Bronchial epithelial cell (primary cell): ENCODE measurements at places on chromosomes 2 and 18.

DNA sequence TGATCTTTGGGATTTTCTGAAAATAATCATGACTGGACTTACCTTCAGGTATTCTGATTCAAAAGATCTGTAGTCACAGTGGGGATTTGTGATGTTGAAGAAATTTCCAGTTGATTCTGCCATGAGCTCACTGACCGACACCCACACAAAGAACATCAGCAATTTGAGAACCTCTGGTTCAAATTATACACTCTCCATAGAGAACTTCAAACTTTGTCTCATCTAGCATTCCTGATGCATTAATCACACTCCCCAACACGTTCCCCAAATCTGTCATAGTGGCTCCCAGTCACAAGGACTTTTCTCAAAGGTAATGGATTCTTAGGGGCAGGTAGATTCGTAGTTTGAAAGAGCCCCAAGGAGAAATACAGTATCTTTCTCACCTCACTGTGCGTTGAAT, 584.3 kb downstream of the FBXO15 start:
- peak; percentile 74 for DNase-seq

DNA sequence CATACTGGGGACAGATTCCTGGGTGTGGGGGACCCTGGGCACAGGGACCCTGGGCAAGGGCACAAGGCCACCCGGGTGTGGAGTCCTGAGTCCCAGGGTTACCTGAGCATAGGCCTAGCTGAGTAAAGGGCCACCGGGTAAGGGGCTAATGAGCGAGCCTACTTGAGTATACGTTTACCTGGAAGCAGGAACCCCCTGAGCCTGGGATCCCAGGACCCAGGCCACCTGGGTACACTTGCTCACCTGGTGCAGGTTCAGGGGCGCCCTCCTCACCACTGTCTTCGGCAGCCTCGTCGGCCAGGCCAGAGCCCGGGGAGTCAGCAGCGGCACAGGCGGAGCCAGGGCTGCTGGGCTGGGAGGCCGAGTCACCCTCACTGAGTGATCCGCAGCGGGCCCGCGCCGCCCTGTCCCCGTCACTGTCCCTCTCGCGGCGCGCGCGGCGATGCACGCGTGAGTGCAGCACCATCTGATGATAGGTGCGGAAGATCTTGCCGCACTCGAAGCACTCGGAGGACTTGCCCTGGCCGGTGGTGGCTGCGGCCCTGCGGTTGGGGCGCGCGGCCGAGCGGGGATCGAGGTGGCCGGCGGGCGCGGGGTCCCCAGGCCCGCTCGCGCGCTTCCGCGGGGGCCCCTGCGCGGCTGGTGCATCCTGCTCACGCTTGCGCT, 53.9 kb downstream of the ZNF516 start:
- no peak for DNase-seq

- peak; percentile 74 for DNase-seq
Measured at GRCh38 chr18:58297198-58297597, 253.2 kb downstream of the NEDD4L start.

DNA sequence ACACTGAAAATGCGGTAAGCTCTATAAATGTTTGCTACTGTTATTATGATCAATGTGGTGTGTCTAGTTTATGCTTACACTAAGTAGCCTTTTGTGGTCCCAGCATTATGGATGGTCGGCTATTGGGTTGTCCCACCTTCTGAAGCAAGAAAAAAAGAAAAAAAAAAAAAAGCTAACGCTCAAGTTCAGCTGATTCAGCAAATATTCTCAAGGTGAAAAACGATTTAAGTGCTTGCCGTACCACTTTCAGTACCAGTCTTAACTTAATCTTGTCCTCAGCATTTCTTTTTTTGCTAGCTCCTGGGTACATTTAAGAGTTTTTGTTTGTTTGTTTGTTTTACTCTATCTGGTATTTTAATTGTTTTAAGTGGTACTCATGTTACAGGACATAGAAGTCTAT, 87.5 kb downstream of the MBD5 start:
- DNase-seq, result no peak

- DNase-seq, result no peak
Measured at GRCh38 chr2:156625360-156626170, 189.4 kb downstream of the GPD2 start.

- DNase-seq, result peak; percentile 80
Measured at GRCh38 chr2:165281387-165281786, 42.2 kb downstream of the SCN2A start.

DNA sequence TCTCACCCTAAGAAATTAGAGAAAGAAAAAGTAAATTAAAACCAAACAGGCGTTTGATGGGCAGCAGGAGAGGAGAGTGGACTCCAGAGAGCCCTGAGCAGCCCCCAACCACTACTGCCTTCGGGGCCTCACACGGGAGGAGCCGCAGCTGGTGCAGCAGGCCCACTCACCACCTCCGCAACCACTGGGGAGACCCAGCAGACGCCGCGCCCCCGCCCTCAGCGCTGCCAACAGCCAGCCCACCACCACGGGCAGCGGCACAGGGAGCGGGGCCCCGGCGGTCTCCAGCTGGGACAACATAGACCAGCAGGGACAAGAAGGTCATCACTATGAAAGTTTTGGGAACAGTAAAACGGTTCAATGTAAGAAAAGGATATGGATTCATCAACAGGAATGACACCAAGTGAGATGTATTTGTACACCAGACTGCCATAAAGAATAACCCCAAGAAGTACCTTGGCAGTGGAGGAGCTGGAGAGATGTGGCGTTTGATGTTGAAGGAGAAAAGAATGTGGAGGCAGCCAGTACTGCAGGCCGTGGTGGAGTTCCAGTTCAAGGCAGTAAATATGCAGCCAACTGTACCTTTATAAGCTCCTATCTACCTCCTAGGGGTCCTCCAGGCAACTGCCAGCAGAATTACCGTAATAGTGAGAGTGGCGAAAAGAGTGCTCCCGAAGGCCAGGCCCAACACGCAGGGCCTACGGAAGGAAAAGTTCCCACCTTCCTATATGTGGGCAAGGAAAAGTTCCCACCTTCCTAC, 76.5 kb downstream of the OLA1 start:
- DNase-seq, result no peak

DNA sequence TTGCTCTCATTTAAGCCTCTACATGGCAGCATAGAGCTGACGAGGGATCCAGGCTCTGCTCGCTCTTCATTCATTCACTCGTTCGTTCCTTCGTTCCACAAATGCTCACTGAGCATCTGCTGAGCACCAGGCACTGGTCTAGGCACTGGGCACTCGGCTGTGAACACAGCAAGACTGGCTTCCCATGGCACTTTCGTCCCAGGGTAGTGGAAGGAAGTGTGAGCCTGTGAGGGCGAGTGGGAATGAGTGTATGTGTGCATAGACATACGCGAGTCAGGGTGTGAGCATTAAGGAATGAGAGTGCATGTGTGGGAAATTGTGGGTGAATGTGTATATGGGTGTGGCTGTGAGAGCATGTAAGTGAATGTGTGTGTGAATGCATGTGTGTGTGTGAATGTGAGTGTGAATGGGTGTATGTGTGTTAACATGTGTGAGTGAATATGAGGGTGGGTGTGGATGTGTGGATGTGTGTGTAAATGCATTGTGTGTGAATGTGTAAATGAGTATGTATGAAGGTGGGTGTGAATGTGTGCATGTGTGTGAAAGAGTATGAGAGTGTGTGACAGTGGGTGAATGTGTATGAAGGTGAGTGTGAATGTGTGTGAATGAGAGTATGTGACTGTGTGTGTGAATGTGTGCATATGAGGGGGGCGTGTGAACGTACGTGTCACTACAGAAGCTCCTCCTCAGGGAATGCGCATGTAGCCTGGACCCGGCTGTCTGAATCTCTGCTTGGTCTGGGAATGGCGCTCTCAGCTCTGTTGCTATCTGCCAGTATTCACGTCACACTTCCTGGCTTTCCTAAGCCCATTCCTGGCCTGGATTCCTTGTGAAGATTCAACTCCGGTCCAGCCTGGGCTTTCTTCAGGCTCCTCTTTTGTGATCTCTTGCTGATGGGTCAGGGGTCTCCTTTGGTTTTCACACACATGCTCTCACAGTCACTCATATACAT, 28.8 kb downstream of the SNORC start:
- no peak for DNase-seq

DNA sequence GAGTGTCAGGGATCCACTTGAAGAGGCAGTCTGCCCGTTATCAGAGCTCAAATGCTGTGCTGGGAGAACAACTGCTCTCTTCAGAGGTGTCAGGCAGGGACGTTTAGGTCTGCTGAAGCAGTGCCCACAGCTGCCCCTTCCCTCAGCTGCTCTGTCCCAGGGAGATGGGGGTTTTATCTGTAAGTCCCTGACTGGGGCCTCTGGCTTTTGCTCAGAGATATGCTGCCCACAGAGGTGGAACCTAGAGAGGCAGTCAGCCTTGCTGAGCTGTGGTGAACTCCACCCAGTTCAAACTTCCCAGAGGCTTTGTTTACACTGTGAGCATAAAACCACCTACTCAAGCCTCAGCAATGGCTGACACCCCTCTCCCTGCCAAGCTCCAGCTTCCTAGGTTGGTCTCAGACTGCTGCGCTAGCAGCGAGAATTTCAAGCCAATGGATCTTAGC, 38.1 kb downstream of the PLEK start:
- DNase-seq, result peak; percentile 23

GRCh38 chr2:33209976-33210375, 263.2 kb downstream of the LTBP1 start:
- peak; percentile 39 for DNase-seq

DNA sequence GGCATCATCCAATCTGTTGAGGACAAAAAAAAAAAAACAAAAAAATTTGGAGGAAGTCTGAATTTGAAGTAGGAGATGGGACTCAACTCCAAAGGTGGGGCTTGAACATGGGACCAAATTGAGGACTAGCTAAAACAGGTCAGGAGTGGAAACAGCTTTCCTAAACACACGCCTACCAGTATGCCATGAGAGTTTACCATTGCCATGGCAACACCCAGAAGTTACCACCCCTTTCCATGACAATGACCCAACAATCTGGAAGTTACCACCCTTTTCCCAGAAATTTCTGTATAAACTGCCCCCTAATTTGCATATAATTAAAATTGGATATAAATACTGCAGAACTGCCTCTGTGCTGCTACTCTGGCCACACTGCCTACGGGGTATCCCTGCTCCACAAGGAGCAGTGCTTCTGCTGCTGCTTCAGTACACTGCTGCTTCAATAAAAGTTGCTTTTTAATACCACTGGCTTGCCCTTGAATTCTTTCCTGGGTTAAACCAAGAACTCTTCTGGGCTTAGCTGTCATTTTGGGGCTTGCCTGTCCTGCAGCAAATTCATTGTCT, 73.3 kb upstream of the FSIP2 start:
- no peak for DNase-seq

DNA sequence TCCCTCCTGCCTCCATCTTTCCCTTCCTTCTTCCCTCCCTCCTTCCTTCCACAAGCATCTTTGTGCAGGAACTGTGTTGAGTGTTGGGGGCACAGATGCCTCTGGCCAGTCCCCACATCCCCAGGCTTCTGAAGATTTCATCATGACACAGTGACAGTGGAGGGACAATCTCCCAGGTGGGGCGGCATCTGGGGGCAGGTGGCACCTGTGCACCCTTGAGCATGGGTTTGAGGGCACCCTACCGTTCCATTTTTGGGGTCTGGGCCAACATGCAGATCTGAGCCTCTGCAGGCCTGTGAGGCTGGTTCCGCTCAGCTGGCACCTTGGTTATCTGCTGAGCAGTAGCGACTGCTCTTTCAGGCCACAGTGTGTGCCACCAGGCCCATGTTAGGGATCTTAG, 57.6 kb downstream of the LONRF2 start:
- no peak for DNase-seq

DNA sequence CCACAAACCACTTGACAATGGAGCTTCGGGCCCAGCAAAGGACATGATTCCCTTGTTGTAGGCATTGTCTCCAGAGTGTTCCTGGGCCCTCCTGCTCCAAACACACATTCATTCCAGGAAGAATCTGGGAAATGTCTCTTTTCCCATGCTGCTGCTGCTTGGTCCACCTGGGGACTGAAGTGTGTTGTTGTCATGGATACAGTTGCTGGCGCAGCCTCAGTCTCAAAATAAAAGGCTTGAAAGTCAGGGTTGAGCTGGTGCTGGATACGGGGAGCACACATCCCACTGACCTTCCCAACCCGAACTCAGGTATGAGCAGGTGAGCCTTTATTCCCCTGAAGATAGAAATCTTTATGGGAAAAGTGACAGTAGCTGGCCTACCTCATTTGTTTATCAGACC, 30.6 kb upstream of the SPP2 start:
- no peak for DNase-seq

DNA sequence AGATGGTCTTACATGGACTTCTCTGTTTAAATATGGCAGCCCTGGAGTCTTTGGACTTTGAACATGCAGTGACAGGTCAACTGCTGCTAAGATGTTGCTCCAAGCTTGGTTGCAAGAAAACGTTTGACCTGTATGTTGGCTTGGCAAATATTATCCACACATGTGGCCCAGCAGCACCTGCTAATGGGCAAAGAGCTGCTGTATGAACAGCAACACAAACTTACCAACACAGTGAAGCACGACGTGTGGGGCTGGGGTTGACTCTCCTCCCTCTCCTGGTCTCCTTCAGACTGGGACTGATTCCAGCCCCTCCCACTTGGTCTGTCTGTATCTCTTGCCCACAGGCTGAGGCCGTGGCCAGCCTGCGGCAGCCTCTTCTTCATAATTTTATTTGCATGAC, 3.8 kb downstream of the KCNE4 start:
- no peak for DNase-seq

DNA sequence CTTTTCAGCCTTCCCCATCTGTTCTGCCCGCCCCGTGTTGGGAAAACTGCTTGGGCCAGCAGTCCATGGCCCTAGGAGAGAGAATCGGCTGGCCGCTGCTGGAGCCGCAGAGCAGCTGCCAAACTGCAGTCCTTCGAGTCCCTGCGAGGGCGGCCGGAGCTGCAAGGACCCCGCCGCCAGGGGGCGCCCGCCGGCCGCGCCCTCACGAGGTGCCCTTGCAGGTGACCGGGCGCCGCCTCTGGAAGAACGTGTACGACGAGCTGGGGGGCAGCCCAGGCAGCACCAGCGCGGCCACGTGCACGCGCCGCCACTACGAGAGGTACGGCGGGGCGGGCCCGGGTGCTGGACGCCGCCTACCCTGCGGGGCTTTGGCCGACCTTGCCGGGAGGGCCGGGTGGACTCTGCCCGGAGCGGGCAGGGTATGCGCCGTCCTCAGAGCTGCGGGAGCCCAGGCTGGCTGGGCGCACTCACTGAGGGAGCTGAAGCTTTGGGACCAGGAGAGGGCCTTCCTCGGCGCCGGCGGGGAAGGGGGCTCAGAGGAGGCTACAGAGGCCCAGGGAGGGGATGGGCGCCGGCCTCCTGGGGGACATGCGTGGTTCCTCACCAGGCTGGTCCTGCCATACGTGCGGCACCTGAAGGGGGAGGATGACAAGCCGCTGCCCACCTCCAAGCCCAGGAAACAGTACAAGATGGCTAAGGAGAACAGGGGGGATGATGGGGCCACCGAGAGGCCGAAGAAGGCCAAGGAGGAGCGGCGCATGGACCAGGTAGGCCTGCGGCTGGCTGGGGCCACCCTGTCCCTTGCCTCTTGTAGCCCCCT, 13.6 kb downstream of the ARID5A start:
- DNase-seq, result no peak

DNA sequence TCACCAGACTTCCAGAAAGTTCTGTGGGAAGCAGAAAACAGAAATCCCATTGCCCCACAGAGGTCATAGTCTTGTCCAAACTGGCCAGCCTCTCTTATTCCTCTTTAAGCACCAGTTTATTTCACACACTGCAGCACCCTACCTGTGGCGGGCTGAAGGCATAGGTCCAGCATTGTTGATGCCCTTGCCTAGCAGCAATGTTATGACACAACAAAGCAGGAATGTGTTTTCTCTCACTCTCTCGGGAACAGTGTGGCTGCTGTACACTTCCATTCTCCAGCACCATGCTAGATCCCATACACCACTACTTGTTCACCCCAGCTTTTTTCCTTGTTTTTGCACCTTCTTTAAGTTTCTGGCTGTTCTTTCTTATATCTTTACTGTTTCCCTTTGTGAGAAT, 181.6 kb downstream of the DNAH6 start:
- DNase-seq, result peak; percentile 20

GRCh38 chr18:2411381-2411960, 159.8 kb downstream of the METTL4 start:
- peak; percentile 91 for DNase-seq
